IMR-90 (cell line): ENCODE measurements at places on chromosomes 6 and 20. TPM values are rescaled to one million over a fixed set of nuclear protein-coding genes. Genes with fewer than 3 reads are reported as not detected.
A peak's percentile ranks its signal among the peaks of the same experiment; 100 is the strongest.

GRCh38 chr20:41232973-41233926, 84.3 kb downstream of the ZHX3 start:
- no peak overlapping the region for H3K4me3 ChIP-seq
- no peaks in the 10 kb centered on the region for H3K27me3 ChIP-seq
- H3K36me3 ChIP-seq = no peaks in the 10 kb centered on the region
- H3K27ac ChIP-seq = peak overlapping the region; percentile 22; the same call in 1 of the 2 replicates
- peak; percentile 96 for DNase-seq

DNA sequence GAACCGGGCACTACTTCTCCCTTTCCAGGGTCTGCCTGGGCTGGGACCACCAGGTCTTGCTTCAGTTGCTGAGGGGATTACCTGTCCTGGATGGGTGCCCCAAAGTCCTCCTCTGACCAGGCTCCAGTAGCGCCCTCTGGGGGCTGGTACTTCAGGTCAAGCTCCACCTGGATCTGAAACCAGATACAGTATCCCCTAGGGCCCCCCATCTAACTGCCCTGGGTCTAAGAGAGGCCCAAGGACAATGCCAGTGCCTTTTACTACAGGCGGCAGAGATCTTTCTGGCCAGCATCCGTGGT, 11.2 kb upstream of the SPAG4 start:
- no peak for DNase-seq
- H3K4me3 ChIP-seq = no peak overlapping the region
- peaks cover 30% of the 10 kb centered on the region for H3K27me3 ChIP-seq
- H3K4me1 ChIP-seq = peaks cover 3% of the 10 kb centered on the region
- H3K36me3 ChIP-seq = no peaks in the 10 kb centered on the region

GRCh38 chr6:37137201-37138090, 32.5 kb upstream of the PIM1 start:
- H3K4me1 ChIP-seq = peaks cover 47% of the 10 kb centered on the region
- no peaks in the 10 kb centered on the region for H3K36me3 ChIP-seq
- peak; percentile 99 for DNase-seq
- no peaks in the 10 kb centered on the region for H3K27me3 ChIP-seq
- peak overlapping the region; percentile 4; the same call in 1 of the 2 replicates for H3K4me3 ChIP-seq

The DEFB115 gene
- not detected in 2 replicates for total RNA-seq

DNA sequence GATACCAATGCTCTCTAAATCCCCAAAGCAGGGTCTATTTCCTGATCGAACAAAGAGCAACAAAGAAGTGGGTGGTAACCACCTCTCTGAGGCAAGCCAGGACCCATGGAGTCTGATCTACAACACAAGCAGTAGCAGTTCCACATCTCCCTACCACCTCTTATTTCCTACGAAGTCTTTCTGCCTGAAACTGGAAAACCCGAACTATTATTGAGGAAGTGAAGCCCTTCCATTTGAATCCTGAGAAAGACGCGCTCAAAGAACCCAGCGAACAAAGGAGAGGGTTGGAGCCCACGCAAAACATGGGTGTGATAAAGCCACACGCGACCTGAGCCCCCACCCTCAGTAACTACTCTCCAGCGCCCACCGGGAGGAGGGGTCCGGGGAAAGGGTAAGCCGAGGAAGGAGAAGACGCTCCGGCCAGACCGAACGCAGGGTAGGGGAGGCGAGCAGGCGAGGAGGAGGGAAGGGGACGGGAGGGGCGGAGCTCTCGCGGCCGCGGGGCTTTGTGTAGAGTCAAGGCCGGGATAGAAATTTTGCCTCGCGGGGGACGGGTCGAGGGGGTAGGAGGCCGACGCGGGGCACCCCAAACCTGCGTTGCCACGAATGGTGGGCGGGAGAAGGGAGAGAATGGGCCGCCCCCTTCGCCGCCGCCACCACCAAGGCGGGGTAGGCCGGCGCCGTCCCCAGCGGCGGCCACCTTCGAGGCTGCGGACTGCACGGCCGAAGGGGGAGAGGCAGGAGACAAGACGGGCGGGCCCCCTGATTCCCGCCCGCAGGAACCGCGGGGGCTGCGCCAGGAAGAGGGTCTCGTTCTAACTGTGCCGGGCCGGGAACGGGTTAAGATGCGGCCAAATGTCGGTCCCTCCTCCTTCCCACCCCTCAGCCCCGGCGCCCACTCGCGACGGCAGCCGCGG, 802 bp downstream of the HDAC2 start:
- no peaks in the 10 kb centered on the region for H3K36me3 ChIP-seq
- peak overlapping the region; percentile 100 for H3K27ac ChIP-seq
- peaks cover 3% of the 10 kb centered on the region for H3K4me1 ChIP-seq
- H3K4me3 ChIP-seq = peak overlapping the region; percentile 97

DNA sequence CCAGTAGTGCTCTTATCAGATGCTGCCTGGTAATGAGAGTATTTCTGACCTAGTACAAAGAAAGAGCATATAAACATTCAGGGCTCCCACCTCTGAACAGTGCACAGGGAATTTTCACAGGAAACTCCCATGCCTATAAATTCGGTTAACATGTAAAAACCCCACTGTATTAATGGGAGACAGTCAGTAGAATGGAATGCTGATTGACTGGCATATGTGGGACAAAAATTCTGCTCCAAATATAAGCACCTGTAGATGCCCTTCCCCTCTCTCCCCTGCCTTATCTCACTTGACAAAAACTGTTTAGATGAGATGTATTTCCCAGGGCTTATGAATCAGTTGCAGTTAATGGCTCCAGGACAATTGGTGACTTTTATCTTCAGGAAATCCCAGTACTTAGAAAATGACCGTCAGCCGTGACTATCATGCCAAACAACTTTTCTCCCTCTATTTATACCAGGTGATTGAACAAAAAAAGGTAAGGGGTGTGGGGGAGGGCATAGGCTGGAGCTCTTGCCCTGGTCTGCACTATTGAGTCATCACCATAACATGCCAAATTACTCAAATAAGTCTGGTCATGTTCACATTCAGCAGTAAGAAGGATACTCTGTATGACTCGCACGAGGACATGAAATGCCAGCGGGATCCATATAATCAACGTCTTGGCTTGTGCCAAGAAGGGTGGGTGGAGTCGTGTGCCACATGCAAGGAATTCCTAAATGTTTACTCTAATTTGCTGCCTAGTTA, 176.4 kb upstream of the BMP2 start:
- no peak overlapping the region for H3K4me3 ChIP-seq
- no peak overlapping the region for H3K27ac ChIP-seq
- H3K36me3 ChIP-seq = no peaks in the 10 kb centered on the region
- H3K27me3 ChIP-seq = no peaks in the 10 kb centered on the region
- H3K4me1 ChIP-seq = peaks cover 13% of the 10 kb centered on the region
